ENCODE measurements at places on chromosomes 13 and 19.

DNA sequence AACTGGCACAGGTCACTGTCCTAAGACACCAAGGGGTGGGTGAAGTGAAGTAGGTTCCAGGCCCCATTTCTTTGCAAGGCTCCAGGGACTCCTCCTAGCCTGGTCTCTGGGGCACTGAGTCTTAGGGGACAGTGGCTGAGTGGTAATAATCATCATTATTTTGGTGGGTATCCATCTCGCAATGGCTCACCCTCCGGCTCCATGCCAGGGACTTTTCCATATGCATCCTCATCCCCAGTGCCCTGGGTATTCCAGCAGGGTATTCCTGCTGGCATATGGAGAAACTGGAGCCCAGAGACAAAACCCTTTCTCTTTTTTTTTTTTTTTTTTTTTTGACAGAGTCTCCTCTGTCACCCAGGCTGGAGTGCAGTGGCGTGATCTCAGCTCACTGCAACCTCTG lies 2.5 kb downstream of the PDE4A start:
- peak; percentile 12 for DNase-seq

DNA sequence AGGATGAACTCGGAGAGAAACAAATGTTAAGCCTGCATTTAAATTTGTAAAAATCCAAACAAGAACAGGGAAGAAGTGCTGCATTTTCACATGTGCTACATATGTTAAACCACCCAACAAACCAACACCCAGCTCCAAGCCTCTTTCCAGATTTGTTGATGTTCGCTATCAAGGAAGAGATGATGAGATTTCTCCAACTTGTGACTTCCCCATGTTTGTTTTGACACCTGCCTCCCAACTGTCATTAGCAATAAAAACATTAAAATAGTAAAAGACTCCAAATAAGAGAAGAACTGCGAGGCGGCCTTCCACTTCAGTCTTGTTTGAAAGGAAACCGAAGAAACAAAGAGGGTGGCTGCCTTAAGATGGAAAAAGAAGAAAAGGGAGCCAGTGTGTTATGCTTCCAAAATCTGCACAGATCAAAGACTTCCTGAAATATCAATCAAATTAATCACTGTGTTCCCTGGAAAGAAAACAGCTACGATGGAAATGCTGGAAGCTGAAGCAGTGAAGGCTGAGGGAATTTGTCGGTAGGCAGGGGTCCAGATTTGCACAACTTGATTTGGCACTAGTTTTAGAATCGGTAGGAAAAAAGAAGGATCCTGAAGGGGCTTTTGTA lies 14.0 kb upstream of the GGACT start:
- DNase-seq = no peak

DNA sequence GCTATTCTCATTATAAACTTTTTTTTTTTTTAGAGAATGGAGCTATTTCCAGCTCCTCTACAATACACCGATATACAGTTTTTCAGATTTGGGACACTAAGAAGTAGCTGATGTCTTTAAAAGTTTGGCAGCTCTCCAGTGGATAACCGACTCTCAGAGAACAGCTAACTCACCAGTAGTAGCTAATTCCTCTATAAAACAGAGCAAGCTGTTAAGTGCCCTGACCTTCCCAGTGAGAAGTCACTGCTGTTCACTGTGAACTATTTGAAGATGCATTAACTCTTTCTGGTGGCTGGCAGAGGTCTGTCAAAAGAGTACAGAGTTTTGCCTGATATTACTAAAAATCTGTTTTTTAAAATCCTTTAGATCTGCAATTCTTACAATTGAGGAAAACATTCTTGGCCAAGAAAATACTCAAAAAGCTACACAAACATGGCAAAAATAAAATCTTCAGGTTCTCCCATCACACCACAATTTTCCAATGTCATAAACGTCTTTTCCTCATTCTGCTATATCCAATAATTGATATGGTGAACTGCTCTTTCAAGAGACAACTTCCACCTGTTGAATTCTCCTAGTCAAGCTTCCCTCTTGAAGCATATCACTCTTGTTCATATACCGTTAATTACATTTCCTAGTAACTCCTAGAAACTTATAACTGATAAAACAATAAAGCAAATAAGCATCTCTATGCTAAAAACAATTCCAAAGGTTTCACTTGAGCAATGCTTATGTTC lies 44.2 kb downstream of the TBC1D4 start:
- peak; percentile 9 for DNase-seq

DNA sequence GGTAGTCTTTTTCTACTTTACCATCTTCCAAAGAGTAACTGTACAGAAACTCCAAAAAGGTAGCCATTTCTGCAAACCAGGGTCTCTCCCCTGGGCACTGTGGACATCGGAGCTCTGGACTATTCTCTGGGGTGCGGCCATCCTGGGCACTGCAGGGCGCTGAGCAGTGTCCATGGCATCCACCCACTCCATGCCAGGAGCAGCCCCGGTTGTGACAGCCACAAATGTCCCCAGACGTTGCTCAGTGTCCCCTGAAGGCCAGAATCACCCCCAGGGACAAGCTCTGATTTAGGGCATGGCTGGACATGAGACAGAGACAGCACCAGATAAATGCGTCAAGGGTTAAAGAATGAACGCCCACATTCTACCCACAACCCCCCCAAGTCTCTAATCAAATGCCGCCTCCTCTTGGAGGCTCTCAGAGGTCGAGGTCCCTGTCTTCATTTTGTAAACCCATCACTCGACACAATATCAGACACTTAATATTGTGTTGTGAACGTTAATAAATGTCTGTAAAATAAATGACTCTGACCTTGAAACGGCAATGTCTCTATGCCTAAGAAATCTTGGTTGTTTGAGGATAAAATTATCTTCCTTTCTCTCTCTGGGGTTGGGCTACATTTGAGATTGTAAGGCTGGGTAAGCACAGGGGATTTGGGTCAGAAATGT lies 8.9 kb downstream of the GNG7 start:
- no peak for DNase-seq

DNA sequence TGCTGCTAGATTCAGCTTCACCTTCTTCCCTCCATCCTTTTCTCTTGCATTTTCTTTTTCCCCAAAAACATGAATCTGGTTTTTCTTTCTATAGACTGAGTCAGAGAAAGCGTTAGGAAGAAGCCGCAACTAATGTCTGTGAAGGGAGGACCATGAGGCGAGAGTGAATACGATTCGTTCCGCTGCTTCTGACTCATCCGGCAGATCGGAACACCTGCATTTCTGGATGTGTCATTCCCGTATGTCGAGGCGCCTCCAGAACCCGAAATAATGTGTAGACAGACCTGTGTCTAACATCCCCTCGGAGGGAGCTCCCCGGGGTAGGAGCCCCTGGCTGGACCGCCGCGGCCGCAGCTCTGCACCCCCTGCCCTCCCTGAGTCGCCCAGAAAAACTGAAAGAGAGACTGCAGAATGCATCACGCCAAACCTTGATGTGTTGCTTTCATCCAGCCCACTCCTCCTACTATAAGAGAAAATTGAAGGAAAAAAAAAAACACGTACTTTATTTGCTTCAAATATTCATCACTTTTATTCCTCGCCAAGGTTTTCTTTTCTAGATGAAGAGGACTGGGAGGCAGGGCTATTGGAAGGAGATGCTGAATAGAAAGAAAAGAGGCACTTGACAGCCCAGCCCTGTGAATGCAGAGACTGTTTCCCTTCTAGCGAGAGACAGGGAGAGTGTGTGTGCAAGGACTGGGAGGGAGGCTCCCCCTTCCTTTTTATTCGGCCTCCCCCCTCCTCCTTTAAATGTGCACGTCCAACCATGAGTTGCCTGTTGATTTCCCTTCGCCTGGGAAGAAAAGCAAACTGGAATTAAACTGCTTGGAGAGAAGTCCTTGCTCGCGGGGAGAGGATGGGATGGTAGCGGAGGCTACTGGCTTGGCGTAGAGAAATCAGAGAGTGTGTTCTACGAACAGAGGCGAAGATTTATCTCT lies 616 bp upstream of the PCDH17 start:
- DNase-seq = peak; percentile 3

DNA sequence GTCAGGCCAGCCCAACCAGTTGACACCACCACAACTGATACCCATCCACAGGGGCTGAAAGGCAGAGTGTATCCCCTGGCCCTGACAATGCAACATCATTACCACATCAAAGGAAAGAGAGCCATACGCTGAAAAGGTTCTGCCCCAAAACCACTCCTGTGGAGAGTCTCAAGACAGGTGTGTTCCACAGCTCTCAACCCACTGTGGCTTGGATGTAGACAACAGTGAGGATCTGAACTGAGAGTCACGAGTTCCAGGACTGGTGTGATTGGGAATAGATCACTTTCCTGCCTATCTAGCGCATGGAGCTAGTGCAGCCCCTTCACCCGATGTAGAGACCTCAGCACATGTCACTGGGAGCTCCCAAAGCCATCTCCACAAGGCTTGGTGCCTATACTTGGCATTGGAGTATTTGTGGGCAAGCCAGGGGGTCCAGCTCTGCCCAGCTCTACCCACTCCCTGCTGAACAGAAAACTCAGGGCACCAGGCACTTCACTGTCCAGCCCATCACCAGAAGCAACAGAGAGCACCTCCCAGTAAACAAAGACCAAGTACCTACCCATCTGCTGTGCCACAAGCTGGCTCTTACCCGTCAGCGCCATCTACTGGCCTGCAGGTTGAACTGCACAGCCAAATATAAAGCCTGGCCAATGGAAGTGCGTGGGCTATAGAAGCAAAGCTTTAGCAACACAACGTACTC lies 579.5 kb downstream of the UQCRFS1 start:
- DNase-seq = peak; percentile 16

DNA sequence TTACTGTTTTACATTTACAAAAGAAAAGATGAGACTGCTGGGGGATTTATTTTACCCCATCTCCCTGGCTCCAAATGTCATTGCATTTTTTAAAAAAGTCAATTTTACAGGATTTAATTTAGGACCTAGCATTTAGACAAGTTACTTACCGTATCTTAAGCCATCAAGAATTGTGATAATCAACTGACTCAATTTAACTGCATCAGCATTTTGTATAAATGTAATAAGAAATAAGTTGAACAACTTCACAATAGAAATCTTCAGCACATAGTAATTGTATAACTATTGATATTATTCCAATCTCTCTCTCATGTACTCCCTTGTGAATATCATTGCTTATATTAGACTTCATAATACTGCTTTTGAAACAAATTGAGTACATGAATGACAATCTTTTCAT lies 907.5 kb upstream of the SLC10A2 start:
- DNase-seq = no peak

DNA sequence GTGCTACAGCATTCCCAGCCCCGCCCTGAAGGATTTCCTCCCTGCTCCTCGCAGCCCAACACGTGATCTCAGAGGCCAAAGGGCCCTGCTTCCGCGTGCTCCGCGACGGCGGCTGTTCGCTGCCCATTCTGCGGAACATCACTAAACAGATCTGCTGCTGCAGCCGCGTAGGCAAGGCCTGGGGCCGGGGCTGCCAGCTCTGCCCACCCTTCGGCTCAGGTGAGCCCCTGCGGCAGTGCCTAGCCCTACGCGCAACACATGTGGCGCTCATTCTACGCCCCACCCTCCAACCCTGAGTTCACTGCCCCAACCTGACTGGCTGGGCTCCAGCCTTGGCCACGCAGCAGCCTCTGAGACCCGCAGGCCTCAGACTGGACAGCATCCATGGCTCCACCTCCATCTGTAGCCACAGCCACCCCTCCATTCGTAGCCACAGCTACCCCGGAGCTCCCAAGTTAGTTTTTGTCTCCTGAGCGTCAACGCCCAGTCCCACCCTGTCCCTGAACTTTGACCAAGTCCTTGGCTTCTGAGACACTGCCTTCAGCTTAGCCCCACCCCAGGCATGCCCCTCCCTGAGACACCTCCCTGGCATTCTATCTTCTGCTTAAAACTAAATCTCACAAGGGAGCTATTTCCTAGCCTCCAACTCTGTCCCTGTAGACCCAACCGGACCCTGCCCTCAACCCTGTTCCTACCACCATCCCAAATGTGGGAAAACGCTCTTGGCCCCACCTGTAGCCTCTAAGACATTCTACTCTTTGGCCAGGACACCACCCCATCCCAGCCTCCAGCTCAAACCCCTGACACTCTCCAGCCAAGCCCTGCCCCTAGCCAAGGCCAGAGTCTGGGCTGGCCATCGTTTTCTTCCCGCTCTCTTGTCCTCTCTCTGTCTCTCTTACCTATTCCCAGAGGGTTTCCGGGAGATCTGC lies 6.4 kb downstream of the LTBP4 start:
- no peak for DNase-seq

- DNase-seq = no peak
Observed at GRCh38 chr19:34711890-34712289, 22.2 kb upstream of the ZNF181 start.

DNA sequence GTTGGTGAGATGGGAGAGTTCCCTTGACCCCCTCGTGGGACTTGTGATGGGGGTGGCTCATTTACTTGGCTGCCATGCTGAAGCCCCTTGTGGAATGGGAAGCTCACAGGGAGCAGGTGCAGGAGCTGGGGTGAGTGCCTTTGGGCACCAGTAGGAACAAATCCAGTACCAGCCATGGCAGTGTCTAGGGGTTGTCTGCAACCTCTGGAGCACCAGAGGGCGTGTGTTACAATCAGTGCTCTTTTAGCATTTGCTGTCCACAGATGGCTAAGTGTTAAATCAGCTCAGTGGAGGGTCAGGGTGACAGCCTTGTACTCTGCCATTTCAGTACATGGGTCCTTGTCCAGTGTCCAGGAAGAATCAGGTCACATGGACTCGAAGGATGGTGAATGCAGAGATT lies 75.6 kb downstream of the ATP8A2 start:
- no peak for DNase-seq

GRCh38 chr13:23643338-23644125 lies 73.3 kb downstream of the TNFRSF19 start:
- no peak for DNase-seq

DNA sequence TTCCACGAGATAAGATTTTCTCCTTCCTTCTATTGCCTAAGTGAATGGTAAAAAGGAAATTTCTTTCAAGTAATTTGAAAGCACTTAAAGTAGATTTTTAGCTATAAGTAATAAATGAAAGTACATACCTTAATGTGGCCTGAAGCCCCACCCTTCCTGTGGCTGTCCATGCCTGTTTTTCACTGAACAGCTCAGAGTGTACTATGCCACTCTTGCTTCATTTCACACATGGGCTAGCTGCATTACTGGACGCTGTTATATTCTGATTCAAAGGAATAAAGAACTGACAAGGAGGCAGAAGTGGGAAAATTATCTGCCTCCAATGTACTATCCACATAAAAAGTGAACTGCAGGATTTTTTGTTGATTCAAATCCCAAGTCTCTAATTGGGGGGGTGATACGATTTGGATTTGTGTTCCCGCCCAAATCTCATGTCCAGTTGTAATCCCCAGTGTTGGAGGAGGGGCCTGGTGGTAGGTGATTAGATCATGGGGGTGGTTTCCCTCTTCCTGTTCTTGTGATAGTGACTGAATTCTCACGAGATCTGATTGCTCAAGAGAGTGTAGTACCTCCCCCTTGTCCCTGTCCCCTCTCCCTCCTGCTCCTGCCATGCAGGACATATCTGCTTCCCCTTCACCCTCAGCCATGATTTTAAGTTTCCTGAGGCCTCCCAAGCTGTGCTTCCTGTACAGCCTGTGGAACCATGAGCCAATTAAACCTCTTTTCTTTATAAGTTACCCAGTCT lies 154.7 kb upstream of the SGCG start:
- DNase-seq = no peak

All from AG08396 (cell line).